NCI-H82 (cell line): ENCODE measurements at places on chromosomes 2 and 18.
A peak's percentile ranks its signal among the peaks of the same experiment; 100 is the strongest.

DNA sequence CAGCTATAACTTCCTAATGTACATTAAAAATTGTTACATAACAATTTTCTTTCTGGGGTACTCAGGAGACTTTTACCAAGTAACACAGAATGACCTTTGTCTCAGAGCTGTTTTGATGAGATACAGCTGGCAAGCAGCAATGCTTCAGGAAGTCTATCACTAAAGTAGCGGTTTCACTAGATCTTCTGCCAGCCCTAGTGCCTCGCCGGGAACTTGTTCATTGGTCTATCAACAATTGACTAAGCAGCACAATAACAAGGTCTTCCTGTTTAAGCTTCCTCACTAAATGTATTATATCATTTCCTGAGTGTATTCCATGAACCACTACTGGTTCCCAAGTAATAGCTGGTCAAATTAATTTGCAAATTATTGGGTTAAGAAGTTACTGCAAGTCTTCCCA is 69.2 kb downstream of the TRIP12 start:
- no peak for DNase-seq

DNA sequence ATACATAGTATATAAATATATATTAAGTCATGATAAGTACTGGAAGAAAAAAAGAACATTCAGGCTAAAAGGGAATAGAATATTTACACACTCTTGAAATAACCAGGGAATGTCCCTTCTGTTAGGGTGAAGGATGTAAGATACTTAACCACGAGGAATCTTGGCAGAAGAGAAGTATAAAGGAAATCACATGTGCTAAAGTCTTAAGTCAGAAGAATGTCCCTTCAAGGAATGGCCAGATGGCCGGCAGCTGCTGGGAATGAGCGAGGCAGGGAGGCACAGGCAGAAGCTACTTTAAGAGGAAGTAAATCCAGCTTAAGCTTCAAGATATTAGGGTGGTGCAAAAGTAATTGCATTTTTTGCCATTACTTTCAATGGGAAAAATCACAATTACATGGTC is 5.5 kb downstream of the CCDC102B start:
- DNase-seq, result peak; percentile 95

GRCh38 chr18:31439807-31440325 is 7.7 kb upstream of the DSG3 start:
- DNase-seq, result no peak

- DNase-seq, result no peak
Observed at GRCh38 chr2:160989778-160990177, 170.4 kb upstream of the TANK start.
